ENCODE measurements at places on chromosomes 2 and 18.

DNA sequence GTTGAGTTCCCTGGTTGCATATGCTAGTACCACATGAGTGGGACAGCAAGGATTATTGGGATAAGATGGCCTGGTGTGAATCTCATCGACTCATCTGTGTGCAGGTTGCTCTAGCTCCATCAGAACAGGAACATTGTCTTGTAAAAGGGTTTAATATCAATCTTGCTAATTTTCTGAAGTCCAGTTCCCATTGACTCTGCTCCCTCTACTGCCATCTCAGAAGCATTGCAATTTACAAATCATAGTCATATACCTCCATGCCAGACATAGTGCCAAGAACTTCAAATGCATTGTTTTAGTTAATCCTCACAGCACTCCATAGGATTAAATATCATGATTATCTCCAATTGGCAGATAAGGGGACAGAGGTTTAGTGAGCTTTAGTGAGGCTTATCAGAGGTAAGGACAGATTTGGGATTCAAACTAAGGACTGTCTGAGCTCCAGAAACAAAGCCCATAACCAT, 4.8 kb upstream of the STAT4 start:
- DNase-seq: no peak

DNA sequence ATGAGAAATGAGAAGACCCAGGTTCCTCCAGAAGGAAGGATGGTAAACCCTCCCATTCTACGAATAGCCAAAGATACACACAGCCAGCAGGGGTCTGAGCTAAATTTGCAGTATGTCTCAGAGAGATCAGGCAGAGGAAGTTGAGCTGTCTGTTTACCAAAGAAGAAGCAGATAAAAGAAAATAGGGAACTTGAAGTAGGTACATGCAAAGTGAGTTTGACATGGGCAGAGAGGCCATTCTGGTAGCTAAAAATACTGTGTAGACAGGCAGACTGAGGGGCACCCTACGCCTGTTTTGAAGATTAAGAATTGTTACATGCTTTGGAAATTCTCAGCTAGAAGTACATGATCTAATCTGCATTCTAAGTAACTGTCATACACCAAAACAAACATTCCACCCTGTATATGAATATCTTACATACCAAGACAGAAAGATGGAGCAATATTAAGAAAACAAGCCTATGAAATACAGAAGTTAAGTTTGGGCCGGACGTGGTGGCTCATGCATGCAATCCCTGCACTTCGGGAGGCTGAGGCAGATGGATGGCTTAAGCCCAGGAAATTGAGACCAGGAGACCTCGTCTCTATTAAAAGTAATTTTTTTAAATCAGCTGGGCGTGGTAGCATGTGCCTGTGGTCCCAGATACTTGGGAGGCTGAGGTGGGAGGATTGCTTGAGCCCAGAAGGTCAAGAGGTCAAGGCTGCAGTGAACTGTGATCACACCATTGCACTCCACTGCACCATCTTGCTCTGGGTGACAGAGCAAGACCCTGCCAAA, 157.9 kb downstream of the ANKRD44 start:
- no peak for DNase-seq

GRCh38 chr2:146927080-146927711, 917.6 kb upstream of the ACVR2A start:
- DNase-seq: peak; percentile 10

GRCh38 chr2:164512871-164513270, 108.4 kb downstream of the GRB14 start:
- no peak for DNase-seq

- no peak for DNase-seq
Observed at GRCh38 chr2:230849633-230850357, 14.9 kb upstream of the ITM2C start.

DNA sequence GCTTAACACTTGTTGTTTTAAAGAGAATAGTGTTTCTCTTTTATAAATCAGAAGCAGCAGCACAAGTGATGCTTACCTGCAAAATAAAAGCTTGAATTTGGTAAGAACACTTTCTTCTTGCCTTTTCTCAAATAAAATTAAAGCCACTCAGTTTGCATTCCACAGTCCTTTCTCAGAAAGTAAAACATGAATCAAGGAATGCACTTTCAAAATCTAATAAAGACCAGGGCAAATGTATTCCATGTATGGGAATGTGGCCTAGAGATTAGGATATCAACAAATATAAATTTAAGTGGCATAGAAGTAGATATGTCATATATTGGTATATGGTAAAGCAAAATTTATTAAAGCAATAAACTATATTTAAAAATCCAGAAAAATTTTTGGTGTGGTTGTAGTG, 352.8 kb downstream of the THSD7B start:
- DNase-seq: no peak

DNA sequence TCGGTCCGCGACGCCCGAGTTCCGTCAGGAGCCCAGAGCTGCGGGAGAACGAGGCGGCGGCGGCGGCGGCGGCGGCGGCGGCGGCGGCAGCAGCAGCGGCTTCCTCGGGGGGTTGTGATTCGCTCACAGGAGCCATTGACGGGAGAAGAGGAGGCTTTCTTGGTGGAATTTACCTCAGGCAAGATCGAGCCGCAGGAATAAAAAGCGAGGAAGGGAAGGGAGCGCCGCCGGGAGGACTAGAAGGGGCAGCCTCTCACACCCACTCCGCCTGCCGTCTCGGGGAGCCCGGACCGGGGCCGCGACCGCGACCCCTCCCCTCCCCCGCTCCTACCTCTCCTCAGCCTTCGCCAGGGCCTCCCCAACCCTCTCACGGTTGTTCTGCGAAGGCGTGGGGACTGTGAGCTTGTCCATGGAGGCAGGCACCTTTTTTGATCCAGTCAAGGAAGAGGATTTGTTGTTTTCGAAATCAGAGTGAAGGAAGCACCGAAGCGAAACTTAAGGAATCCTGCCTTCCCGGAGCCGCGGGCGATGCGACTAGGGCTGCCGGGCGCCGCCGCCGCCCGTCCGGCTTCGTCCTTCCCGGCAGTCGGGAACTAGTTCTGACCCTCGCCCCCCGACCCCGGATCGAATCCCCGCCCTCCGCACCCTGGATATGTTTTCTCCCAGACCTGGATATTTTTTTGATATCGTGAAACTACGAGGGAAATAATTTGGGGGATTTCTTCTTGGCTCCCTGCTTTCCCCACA, 506 bp downstream of the BMPR2 start:
- DNase-seq: peak; percentile 59

GRCh38 chr18:12751891-12752290, 49.0 kb downstream of the PSMG2 start:
- no peak for DNase-seq

GRCh38 chr18:8011906-8012305, 444.8 kb downstream of the PTPRM start:
- no peak for DNase-seq

DNA sequence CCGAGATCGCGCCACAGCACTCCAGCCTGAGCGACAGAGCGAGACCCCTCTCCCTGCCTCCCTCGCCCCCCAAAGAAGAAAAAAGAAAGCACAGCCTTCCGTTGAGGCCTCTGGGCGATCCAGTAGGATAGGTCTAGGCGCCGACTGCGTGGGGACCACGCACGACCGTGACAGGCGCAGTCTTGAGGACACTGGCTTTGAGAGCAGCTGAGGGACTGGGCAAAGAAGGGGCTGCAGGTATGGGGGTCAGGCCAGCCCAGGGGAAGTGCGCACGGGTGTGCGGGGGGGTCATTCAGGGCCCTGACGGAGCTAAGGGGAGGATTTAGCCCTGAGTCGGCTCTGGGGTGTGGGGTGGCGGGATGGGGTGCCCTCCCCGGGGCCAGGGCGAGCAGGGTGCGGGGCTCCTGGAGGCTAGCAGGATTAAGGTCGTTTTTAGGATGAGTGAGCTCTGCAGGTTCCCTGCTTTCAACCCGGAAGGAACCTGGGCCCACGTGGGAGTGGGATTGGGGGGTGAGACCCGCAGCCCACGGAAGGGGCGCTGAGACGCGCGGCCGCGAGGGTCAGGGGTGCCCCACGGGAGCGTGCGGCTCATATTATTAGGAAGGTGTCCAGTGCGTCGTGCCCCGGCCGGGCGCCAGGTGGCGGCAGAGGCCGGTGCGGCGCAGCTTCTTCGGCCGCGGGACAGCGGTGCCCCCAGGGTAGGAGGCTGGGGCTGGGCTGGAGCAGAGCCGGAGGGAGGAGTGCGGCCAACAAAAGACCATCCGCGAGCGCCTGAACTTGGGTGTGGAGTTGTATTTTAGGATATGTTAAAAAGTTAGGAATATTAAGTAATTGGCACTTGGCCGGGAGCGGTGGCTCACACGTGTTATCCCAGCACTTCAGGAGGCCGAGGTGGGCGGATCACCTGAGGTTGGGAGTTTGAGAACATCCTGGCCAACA, 20.5 kb upstream of the ZNF236 start:
- no peak for DNase-seq

- no peak for DNase-seq
Observed at GRCh38 chr2:212282671-212283261, 255.8 kb downstream of the ERBB4 start.

DNA sequence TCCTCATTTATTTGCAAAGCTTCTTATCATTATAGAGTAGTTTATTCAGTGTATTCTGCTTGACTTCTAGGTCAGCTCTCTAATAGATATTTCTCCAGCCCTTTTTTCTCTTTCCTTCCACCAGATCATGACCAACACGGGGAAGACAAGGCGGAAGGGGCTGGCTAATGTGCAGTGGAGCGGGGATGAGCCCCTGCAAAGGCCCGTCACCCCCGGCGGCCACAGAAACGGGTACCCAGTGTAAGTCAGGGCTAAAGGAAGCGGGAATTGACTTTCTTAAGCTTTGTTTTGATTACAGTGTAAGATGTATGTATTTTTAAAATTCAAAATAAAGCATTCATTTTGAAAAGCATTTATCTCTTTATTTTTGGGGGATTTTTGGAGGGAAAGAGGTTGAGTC, 50.7 kb upstream of the B3GNT7 start:
- DNase-seq: no peak

DNA sequence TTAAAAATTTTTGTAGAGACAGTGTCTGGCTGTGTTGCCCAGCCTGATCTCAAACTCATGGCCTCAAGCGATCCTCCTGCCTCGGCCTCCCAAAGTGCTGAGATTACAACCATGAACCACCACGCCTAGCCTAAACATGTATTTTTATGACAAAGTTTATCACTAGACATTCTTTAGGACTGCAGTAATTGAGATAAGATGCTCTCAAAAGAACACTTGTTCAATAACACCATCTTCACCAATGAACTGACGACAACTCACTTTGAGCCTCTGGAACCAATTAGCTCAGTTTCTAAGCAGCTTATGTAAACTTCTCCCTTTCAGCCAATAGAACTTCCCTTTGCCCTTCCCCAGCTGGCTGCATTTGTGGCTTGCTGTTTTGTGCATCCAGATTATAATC, 15.3 kb upstream of the PPP4R1 start:
- no peak for DNase-seq

GRCh38 chr2:28452534-28453081, 43.3 kb upstream of the PLB1 start:
- no peak for DNase-seq

GRCh38 chr2:162258686-162259085, 15.4 kb upstream of the FAP start:
- DNase-seq: no peak

GRCh38 chr2:158052761-158053160, 48.9 kb upstream of the UPP2 start:
- DNase-seq: no peak

- no peak for DNase-seq
Observed at GRCh38 chr2:138271467-138271866, 230.1 kb upstream of the SPOPL start.

DNA sequence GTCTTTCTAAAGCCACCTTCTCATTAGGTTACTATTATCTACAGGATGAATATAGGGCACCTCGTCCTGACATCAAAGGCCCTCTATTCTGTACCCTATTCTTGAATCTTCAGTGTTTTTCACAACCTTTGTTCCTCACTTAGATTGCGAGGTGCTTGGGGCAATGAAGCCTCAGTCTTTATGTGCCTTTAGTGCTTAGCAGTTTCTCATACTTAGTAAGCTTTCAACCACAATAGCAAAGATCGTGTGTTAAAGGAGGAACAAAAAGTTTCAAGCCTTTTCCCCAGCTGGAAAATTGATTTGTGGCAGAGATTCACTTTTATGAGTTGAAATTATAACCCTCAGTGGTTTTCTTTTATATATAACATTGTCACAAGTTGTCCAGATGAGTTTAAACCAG, 226.9 kb downstream of the MYO3B start:
- no peak for DNase-seq

- no peak for DNase-seq
Observed at GRCh38 chr2:205280596-205281236, 401.6 kb upstream of the NRP2 start.

DNA sequence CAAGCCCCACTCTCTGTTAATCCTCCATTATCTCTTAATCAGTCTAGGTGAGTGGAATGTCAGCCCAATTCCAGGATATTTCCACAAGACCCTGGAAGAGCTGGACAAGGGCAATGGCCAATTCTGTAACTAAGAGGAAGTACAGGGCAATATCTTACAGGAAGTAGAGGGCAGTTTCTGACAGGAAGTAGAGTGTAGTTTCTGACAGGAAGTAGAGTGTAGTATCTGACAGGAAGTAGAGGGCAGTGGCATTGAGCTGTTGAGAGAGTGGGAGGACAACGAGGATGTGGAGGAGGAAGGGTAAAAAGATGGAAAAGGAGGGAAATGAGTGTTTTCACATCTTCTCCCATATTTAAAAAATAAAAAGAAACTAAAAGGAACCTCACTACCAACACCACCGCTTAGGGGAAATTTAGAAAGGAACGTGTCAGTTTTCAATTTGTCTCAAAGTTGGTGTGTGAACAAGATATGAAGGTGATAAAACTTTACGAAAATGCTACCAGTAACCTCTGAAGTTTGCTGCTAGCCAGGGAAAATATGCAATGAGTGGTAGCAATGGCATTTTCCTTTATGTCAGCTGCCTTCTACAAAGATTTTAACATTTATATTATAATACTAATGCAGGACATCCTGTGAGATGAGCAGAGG, 430.9 kb upstream of the HNRNPA3 start:
- no peak for DNase-seq

DNA sequence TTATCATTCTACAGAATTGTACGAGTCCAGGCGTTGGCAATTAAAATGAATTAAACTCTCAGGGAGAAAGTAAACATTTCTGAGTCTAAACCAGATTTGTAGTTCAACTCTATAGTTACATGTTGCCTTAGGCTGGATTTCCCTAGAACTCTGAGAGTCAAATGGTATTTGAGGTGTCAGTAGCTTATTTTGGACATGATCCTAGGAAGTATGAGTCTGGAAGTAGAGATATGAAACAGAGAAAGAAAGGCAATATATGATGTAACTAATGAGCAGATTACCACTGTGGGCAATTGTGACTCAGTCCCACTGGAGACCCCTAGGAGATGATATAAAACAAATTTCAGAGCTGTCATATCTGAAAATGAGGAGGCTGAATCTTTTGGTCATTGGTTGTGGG, 199.1 kb upstream of the UBE2E3 start:
- DNase-seq: no peak

DNA sequence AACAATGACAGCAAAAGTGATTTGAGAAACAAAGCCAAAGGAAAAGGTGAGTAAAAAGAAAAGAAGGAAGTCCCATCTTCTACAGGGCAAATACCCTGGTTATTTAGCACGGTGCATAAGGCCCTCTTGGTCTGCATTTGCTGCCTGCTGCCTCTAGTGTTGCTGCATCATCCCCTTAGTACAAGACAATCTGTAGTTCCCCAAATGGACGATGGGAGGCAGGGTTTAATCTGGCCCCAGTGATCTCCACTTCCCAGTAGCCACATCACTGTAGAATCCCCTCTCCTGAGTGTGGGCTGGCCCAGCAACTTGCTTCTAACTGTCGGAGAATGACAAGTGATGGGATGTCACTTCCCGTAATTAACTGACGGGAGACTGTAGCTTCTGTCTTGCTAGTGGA, 85.1 kb downstream of the CTAGE1 start:
- DNase-seq: no peak

- DNase-seq: no peak
Observed at GRCh38 chr2:219081701-219082331, 21.1 kb upstream of the IHH start.

GRCh38 chr18:73258375-73259087, 390.7 kb upstream of the NETO1 start:
- no peak for DNase-seq
